ENCODE measurements at places on chromosomes 7 and 10. TPM values are rescaled to one million over a fixed set of nuclear protein-coding genes. Genes with fewer than 3 reads are reported as not detected.

CDH23 gene
- under 0.01 TPM for total RNA-seq

SLC13A1 gene
- not detected for total RNA-seq

LRRD1 gene
- total RNA-seq, result not detected

OGDHL gene
- 0.30 TPM for total RNA-seq

WNT2 gene
- total RNA-seq, result not detected

TRIM50 gene
- 0.47 TPM for total RNA-seq

RGR gene
- total RNA-seq, result not detected

HPSE2 gene
- not detected for total RNA-seq

PDLIM1 gene
- 21.0 TPM for total RNA-seq

PBLD gene
- total RNA-seq, result 3.3 TPM

CUTC gene
- total RNA-seq, result 51.7 TPM

SEMA3A gene
- 73.9 TPM for total RNA-seq

ATG9B gene
- 0.25 TPM for total RNA-seq

SOSTDC1 gene
- total RNA-seq, result 0.10 TPM

SEM1 gene
- total RNA-seq, result 222 TPM

VWC2 gene
- total RNA-seq, result not detected

GPR26 gene
- total RNA-seq, result not detected

RAMP3 gene
- total RNA-seq, result not detected

ZNF789 gene
- total RNA-seq, result 6.8 TPM

FMC1 gene
- total RNA-seq, result 13.5 TPM

EBLN1 gene
- total RNA-seq, result not detected

STEAP1B gene
- total RNA-seq, result 5.4 TPM

FANK1 gene
- 0.20 TPM for total RNA-seq

All from NCI-H460 (cell line).